ENCODE measurements at places on chromosomes 16 and 17. TPM values are rescaled to one million over a fixed set of nuclear protein-coding genes. Genes with fewer than 3 reads are reported as not detected.

Gene DNAAF8
- total RNA-seq: 0.21 TPM

Gene EVPLL
- total RNA-seq: not detected

Gene TBC1D3E
- total RNA-seq: not detected

Gene EMP2
- total RNA-seq: 64.1 TPM

Gene CRHR1
- not detected for total RNA-seq

Gene SNRNP25
- total RNA-seq: 20.7 TPM

Gene CAVIN1
- 684 TPM for total RNA-seq

Gene COASY
- 22.9 TPM for total RNA-seq

Gene ADAD2
- total RNA-seq: not detected

Gene SERPINF2
- total RNA-seq: 16.5 TPM

Gene DNASE1
- 14.4 TPM for total RNA-seq

Gene CLN3
- 45.1 TPM for total RNA-seq

DNA sequence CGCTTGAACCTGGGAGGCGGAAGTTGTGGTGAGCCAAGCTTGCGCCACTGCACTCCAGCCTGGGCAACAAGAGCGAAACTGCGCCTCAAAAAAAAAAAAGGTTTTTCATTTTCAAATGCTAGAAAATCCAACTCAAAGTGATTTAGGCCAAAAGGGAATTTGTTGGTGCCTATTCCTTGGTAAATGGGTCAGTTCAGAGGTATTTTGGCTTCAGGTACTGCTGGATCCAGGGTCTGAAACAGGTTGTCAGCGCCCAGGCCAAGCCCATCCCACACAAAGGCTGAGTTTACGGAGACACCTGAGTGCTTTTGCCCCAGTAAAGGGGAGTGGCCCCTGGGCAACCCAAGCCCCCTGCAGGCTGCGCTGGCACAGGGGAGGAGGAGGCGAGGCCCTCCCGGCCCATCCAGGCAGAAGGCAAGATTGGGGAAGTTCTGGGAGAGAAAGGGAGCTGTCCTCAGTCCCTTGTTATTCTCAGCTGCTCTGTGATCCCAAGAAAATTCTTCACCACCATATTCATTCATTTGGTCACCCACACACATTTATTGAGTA lies 8.5 kb upstream of the JPH3 start:
- DNase-seq: no peak

GRCh38 chr16:64919929-64920607 lies 201.8 kb downstream of the CDH11 start:
- no peak for DNase-seq

DNA sequence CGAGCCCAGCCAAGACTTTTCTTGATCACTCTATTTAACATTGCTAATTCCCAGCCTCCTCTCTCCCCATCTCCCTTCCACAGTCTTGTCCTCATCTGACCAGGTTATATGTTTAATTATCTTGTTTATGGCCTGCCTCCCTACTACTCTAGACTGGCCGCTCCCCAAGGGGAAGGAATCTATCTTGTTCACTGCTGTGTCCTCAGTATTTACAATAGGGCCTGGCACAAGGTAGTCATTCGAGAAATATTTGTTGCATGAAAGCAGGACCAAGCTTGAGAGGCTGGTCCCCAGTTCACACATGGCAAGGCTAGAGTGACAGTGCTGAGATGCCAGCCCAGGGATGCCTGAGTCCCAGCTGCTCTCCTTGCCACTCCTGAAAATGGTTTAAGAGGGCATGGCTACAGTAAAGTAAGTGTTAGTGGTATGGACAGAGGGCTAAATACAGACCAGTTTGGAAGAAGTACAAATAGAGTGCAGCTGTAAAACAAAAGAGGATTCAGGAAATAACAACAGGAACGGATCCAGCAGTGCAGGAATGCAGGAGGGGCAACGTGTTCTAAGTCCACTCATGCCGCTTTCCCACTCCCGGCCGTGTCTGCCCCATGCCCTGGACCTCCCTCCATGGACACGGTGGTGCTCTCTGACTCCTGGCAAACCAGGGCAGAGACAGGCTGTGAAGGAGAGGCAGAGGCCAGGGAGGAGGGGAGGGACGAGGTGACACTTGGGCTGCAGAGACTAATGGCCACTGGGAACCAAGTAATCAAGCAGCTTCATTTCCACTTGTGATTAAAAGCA lies 65.6 kb downstream of the TOM1L2 start:
- DNase-seq: no peak

GRCh38 chr17:7703584-7704479 lies 1.2 kb upstream of the EFNB3 start:
- no peak for DNase-seq

GRCh38 chr16:4517812-4518680 lies 20.5 kb downstream of the CDIP1 start:
- DNase-seq: no peak

- DNase-seq: no peak
These were observed 587.7 kb downstream of the MAF start for GRCh38 chr16:79012671-79013434.

DNA sequence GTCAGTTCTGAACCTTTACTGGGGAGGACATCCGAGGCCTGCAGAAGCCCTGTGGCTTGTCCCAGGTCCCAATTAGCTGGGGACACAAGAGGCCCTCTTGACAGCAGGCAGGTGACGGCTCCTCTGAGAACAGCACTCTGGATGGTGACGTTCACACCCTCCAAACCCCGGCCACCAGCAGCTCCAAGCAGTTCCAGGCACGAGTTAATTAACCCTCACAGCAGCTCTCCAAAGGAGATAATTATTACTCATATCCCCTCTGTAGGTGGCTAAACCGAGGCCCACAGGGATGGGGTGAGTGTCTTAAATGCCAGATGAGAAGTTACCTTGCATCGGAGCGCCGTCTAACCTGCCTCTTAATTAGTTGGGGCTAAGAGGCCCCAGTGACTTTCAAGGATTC lies 168.9 kb upstream of the CIBAR2 start:
- DNase-seq: no peak

GRCh38 chr16:48076455-48077012 lies 79.3 kb downstream of the ABCC12 start:
- no peak for DNase-seq

GRCh38 chr16:73792199-73793020 lies 504.2 kb upstream of the PSMD7 start:
- DNase-seq: no peak

DNA sequence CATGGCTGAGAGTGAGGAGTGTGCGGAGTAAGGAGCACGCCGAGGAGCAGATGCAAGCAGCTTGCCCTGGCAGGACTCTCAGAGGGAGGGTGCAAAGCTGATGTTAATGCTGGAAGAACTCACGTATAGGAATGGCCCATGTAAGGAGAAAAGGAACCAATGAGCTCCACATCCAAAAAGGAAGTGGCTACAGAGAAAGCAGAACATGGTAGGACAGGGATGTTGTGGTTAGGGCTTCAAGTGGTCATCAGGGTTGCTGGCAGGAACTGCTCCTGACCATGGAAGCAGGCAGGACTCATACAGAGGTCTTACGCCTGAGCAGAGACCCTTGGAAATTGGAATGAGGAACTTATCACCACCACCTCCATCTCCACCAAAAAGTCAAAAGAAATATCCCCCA lies 5.2 kb downstream of the MYO1D start:
- no peak for DNase-seq

DNA sequence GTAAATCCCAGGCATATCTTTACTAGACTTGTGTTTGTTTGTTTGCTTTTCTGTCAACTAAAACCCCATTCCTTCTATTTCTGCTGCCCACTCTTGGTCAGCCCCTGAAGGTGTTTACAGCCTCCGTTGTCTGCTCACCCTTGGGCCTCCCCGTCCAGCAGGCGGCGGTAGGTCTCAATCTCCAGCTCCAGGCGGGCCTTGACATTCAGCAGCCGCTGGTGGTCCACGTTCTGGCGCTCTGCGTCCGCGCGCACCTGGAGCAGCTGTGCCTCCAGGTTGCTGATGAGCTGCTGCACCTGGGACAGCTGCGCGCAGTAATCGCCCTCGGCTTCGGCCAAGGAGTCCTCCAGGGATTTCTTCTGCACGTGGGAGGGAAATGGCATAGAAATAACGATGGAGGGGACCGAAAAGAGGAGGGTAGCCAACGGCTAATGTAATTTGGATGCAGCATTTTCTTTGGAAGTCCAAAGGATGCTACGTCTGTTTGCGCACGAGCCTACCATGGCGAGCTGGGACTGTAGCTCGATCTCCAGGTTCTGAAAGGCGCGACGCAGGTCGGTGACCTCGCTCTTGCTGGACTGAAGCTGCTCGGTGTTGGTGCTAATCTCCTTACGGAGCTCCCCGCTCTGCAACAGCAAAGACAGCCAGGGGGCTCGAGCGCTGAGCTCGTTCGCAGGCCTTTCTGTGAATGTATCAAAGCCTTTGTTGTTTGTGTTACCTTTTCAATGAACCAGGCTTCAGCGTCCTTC lies 3.9 kb downstream of the KRT12 start:
- DNase-seq: no peak

GRCh38 chr17:39578272-39578671 lies 29.4 kb downstream of the NEUROD2 start:
- no peak for DNase-seq

DNA sequence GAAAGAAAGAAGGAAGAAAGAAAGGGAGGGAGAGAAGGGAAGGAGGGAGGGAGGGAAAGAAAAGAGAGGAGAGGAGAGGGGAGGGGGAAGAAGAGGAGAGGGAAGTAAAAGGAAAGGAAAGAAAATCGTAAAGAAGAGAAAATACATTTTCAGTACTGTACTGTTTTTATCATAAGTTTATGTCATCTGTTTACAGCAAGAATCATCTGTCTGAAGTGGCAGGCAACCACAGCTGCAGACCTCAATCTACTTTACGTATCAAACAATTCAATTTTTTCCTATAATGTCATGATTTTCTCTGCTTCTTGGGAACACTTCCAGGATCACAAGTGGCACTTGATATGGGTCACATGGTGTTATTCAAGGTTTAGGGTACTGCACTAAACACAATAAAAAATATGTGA lies 58.3 kb downstream of the USP32 start:
- no peak for DNase-seq

- DNase-seq: no peak
These were observed 32.8 kb upstream of the NUDT16L1 start for GRCh38 chr16:4660454-4661007.

GRCh38 chr16:74732707-74733350 lies 32.2 kb upstream of the MLKL start:
- DNase-seq: no peak

DNA sequence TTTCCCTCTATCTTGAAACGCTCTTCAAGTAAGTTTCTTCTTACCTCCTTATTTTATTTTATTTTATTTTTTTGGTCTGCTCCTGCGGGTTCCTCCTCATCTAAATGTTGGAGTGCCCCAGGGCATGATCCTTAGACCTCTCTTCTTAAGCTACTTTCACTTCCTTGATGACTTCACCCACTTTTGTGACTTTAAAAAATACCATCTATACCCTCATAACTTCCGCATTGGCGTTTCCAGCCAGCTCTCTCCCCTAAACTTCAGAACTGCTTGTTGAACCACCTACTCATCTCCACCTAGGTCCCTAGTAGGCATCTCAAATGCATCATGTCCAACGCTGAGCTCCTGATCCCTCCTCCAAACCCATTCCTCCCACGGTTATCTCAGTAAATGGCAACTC lies 51.4 kb upstream of the NFAT5 start:
- no peak for DNase-seq

DNA sequence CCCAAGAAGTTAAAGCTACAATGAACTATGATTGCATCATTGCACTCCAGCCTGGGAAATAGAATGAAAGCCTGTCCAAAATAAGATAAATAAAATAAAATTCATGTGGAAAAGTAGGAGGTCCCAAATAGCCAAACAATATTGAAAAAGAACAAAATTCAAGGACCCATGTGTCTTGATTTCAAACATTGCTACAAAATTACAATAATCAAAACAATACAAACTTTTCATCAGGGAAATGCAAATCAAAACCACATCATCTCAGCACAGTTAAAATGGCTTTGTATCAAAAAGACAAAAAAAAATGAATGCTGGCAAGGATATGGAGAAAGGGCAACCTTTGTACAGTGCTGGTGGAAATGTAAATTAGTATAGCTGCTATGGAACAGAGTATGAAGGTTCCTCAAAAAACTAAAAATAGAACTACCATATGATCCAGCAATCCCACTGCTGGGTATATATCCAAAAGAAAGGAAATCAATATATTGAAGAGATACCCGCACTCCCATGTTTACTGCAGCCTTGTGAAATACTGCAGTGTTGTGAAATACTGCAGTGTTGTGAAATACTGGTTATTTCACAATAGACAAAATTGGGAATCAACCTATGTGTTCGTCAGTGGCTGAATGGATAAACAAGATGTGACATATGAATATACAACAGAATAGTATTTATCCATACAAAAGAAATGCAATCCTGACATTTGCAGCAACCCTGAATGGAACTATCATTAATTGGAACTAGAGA lies 24.5 kb upstream of the ZNF287 start:
- DNase-seq: no peak

- no peak for DNase-seq
These were observed 3.6 kb upstream of the ALOX12B start for GRCh38 chr17:8091033-8091687.

- no peak for DNase-seq
These were observed 43.9 kb downstream of the TSC2 start for GRCh38 chr16:2091547-2092255.

DNA sequence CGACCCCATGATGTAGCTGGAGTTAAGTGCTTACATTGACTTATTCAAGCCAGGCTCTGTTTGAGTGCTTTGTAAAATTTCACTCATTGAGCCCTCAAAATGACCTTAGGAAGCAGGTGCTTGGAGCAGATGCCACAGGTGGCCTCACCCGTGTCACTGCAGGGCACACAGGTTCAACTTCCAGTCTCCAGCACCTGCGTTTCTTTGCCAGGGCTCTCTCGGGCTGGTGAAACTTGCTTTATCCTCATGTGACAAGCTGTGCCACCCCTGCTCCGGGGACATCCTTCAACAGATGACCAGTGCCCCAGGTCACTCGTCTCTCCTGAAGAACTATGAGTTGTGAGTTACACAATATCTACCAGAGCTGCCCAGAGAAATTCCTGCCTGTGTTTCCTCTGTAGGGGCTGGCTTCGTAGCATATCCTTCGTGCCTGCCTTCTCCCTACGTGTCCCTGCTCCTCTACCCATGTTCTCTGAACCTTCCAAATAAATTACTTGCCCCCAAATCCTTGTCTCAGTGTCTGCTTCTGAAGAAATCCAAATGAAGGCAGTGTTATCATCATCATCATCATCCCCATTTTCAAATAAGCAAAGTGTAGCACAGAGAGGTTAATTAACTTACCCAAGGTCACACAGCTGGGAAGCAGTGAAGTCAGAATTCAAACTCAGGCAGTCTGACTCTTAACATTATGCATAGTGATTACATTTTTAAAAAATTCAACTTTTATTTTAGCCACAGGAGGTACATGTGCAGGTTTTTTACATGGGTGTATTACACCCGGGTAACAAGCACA lies 352.5 kb downstream of the NPIPA8 start:
- no peak for DNase-seq
